ENCODE measurements at places on chromosomes 11 and 22. TPM values are rescaled to one million over a fixed set of nuclear protein-coding genes. Genes with fewer than 3 reads are reported as not detected.

The CABP4 gene
- not detected for polyA plus RNA-seq

The CBLIF gene
- not detected for polyA plus RNA-seq

The DEPDC7 gene
- polyA plus RNA-seq, result 4.2 TPM

The FJX1 gene
- 6.1 TPM for polyA plus RNA-seq

The EMID1 gene
- polyA plus RNA-seq, result 0.13 TPM

The NLRX1 gene
- polyA plus RNA-seq, result 12.0 TPM

The BRD1 gene
- 3.1 TPM for polyA plus RNA-seq

DNA sequence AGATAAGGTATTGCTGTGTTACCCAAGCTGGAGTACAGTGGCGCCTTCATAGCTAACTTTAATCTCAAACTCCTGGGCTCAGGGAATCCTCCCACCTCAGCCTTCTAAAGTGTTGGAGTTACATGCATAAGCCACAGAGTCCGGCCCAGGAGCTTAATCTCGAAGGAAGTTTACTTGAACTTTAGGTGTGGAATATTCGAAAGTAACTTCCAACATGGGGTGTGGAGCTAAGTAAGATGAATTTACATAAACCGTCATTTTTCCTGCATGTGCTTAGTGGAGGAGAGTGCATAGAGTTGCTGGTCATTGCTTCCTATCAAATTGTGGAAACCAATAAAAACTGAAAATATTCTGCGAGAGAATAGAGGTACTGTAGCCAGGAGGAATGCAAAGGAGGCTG lies 1.5 kb downstream of the ATG13 start:
- no peak for DNase-seq

DNA sequence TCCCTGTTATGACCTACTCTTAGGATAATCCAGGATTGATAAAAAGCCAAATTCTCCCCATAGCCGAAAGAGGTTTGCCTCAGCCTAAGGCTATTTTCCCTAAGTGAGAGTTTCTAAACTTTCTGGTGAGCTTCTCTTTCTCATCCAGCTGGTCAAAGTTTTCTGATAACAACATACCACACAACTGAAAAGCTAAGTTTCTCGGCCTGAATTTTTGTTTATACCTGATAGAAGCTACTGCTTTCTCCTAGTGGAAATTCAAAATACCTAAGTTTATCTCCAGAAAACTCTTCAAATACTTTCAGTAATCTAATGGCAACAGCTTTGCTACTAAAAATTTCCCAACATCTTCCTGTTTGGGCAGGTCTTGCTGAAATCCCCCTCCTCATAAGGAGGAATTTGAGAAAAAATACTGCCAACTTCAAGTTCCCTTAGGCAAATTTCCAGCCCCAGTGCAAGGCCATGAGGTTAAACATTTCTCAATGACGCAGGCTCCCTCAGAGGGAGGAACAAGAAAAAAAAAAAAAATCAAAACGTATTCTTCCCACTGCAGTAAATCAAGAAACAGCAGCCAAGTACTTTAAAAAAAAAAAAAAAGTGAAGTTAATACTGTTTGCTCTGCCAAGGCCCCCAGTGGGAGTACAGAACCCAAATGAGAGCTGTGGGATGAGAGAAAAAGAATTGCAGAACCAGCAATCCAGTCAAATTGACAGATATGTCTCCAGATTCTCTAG lies 127.0 kb downstream of the MRTFA start:
- peak; percentile 80 for DNase-seq

- no peak for DNase-seq
These were observed 70.1 kb downstream of the MICAL2 start for GRCh38 chr11:12180257-12181205.

GRCh38 chr11:61150706-61151544 lies 10.3 kb downstream of the VPS37C start:
- no peak for DNase-seq

- no peak for DNase-seq
These were observed 924 bp upstream of the FADD start for GRCh38 chr11:70201882-70202861.

- DNase-seq, result no peak
These were observed 298.7 kb upstream of the ZC3H12C start for GRCh38 chr11:109794501-109794900.

DNA sequence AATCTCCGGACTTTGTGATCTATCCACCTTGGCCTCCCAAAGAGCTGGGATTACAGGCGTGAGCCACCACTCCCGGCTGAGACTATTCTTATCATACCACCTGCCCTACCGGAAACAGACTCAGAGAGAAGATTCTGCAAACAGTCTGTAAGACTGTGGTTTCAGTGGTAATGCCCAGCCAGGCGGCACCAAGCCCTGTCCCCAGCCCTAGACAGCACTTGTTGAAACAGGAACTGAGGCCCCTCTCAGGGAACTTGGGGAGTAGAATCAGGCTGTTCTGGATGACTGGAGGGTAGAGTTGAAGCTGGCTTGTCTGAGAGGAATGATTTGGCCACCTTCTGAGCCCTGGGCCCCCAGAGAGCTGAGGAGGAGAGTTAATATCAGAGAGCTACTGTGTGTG lies 1.3 kb upstream of the INSC start:
- DNase-seq, result no peak

- no peak for DNase-seq
These were observed 26.2 kb downstream of the MPPED1 start for GRCh38 chr22:43437871-43438475.

DNA sequence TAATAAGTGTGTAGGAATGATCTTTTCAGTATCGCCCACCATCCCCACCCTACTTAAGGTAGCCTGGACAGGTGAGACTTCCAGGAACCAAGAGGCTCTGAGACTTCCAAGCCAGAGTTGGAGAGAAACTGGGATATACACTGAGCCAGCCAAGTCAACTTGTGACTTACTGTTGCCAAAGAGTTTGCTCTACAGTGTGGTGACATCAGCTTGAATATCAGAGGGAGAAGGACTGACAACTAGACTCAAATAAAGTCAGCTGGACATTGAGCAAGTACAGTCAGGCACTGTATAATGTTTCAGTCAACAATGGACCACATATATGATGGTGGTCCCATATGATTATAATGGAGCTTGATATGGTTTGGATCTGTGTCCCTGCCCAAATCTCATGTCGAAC lies 1.2 kb upstream of the MMP10 start:
- no peak for DNase-seq

DNA sequence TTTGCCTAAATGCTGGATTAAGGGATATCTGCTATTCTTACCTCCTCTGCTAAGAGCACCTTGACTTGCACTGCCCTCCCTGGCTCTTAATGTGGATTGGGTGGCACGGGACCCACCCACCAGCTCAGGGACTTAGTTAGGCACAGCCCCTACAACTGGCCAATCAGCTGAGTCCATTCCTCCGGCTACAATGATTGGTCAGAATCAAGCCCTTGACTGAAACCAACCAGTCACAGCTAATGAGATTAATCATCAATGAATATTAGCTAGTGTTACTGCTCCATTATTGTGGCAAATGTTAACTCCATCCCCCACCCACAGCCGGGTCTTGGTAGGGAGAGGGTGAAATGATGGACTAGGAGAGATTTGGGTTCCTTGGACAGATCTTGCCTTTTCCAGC lies 328.0 kb downstream of the MN1 start:
- DNase-seq, result no peak

GRCh38 chr11:57527056-57527631 lies 3.4 kb downstream of the TIMM10 start:
- DNase-seq, result no peak

- DNase-seq, result no peak
These were observed 366.0 kb upstream of the NARS2 start for GRCh38 chr11:78940500-78941225.

GRCh38 chr11:129230006-129230405 lies 37.9 kb upstream of the ARHGAP32 start:
- DNase-seq, result no peak

- peak; percentile 56 for DNase-seq
These were observed 54.9 kb upstream of the BLID start for GRCh38 chr11:122170815-122171475.

GRCh38 chr22:34015642-34016041 lies 95.4 kb upstream of the LARGE1 start:
- DNase-seq, result no peak

DNA sequence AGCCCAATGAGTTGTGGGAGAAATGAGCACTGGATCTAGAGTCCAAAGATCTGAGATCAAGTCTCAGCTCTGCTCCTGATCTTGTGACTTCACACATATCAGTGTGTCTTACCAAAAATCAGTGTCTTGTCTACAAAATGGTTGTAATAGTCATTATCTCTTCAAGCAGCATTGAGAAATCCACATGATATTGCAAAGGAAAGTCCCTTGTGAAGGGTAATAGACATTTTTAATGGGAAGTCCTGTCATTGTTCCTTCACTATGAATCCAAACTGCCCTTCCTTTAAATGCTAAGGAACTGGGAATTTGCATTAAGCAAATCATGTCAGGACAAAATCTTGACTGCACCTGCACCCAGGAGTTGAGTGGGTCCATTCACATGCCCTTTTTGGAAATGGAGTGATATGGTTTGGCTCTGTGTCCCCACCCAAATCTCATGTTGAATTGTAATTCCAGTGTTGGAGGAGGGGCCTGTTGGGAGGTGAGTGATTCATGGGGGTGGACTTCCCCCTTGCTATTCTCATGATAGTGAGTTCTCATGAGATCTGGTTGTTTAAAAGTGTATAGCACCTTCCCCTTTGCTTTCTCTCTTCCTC lies 51.1 kb downstream of the COMMD9 start:
- DNase-seq, result no peak

DNA sequence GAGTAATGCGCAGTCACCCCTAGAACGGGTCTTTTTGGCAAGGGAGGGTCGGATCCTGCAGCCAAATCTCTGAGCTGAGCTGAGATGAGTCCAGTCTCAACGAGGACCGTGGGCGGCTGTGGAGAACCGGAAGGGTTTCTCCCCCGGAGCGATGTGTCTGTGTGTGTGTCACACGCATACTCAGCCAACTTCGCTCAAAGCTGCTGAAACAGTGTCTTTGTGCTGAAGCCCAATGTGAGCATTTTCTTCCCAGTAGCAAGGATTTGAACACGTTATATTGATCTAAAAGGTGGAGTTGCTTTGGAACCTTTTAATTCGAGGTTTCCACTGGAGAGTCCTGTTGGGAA lies 1.4 kb upstream of the CELSR1 start:
- DNase-seq, result no peak

DNA sequence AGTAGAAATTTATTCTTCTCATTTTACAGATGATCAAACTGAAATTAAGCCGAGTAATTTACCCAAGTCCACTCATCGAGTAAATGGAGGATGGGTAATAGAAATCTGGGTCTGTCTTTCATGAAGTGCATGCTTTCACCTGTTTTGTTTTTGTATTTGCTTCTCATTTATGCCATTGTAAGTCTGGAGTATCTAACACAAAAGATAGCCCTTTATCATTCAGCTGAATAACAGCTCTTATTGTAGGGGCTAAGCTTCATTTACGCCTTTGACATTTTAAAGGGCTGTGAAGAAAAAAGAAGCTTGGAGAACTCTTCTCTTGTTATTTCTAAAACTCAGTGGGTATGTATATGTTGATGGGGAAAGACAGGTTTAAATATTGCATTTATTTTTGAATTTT lies 1196.2 kb upstream of the TENM4 start:
- DNase-seq, result no peak

DNA sequence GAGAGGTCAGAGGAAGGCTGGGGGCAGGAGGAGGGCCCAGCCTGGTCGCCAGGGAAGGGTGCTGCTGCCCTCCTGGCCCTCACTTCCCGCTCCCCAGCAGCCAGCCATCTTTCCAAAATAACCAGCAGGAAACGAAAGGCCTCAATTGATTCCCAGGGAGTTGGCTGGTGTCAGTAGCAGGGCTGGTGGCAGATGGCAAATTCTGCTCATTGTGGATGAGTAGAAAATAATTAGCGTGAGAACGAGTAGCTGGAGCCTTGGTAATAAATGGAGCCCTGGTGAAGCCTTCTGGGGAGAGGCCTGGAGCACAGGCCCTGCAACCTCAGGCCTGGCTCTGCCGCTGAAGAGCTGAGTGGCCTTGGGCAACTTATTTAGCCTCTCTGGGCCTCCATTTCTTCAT lies 31.3 kb downstream of the DAGLA start:
- DNase-seq, result no peak

- peak; percentile 52 for DNase-seq
These were observed at the start of gene BACE1 for GRCh38 chr11:117316197-117316961. BACE1 (minus strand) TSS chr11:117316256; CDS start chr11:117315795, 461 bp downstream.

- DNase-seq, result no peak
These were observed 207.7 kb downstream of the CEP164 start for GRCh38 chr11:117535201-117535849.

DNA sequence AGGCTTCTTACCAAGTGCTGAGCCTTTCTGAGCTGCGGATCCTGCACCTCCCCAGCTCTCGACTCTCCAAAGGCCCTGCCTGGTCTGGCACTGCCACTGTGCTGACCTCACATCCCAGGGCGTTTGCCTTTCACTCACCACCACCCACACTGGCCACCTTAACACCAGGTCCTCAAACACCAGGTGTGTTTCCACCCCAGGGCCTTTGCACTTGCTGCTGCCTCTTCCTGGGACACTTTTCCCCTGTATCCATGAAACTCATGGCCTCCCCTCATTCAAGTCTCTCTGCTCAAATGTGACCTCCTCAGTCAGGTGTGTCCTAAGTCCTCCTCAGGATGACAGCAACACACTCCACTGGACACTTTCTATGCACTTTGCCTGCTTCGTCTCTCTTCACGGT lies 51.4 kb upstream of the ANO1 start:
- DNase-seq, result no peak

DNA sequence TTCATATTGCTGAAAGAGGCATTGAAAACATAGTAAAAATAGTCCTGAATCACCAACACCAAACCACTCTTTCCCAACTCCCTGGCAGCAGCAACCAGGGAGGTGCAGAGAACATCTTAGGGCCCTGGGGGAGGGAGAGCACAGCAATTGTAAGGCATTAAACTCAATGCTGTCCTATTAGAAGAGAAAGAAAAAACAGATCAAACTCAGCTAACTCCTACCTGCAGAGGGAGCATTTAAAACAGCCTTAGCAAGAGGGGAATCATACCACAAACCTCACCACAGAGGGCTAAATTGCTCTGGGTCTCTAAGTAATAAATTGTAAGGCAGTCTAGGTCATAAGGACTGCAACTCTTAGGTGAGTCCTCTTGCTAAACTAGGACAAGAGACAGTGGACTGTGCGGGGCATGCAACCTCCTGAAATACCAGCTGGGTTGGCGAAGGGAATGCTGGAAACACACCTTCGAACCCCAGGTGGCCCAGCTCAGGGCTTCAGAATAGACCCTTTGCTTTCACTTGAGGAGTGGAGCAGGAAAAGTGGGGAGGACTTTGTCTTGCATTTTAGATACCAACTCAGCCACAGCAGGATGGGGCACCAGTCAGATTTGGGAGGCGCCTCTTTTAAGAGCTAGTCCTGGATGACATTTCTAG lies 697.1 kb upstream of the FAT3 start:
- no peak for DNase-seq

Measured in BJ (cell line).